Stimulated activated CD4-positive, alpha-beta T cell treated with anti-CD3 and anti-CD28 coated beads, Interleukin-1b, Interleukin-23, amount 100 ng/mL, for 24 hours (primary cell): ENCODE measurements at places on chromosomes 2 and 18.

DNA sequence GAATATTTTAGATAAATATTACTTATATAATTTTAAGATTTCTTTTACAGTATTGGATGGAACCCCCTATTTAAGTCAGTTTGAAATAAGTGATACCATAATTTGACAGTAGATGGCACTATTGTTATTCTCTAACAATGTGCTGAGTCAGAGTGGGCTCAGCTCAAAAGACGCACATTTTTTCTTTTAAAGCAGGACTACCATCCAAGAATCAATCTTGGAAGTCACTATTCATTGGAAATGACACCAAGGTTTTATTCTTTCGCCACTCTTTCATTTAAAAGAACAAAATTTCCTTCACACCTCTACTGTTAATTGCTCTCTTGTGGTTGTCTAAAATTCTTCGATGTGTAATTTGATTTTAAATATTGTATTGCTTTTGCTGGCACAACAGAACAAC lies 32.6 kb upstream of the SPAG16 start:
- no peak for DNase-seq

GRCh38 chr2:171124541-171124940 lies 36.2 kb downstream of the TLK1 start:
- no peak for DNase-seq

GRCh38 chr2:241479026-241479898 lies 29.1 kb downstream of the STK25 start:
- no peak for DNase-seq

DNA sequence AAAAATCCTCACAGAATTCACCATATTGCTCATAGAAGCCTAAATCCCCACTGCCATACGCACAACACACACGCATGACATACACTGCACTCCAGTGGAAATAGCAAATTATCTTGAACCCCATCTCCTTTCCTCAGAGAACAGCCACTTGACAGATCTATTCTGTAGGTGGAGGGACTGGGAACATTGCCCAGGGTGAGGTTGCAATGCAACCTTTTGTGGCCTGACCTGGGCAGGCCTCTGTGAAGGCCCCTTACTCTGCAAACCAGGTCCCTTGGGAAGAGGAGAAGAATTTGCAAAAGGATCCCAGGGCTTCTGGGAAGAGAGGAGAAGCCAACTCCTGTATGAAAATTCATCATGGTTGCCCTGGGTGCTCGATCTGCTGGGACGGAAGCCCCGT lies 51.9 kb downstream of the SDC1 start:
- no peak for DNase-seq

DNA sequence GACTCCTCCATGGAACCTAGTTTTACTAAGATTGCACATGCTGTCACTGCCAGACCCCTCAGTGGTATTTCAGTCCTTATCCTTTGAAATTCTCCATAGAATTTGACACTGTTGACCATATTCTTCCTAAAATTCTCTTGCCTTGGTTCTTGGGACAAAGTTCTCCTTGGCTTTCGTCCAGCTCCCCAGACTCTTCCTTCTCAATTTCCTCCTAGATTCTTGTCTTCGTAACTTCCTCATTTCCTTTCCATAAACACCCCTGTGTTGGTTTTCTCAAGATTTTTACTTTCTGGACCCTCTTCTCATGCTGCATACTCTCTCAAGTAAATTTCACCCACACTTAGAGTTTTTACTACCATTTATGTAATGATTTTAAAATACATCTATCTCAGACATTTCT lies 96.6 kb upstream of the TWSG1 start:
- DNase-seq, result no peak

DNA sequence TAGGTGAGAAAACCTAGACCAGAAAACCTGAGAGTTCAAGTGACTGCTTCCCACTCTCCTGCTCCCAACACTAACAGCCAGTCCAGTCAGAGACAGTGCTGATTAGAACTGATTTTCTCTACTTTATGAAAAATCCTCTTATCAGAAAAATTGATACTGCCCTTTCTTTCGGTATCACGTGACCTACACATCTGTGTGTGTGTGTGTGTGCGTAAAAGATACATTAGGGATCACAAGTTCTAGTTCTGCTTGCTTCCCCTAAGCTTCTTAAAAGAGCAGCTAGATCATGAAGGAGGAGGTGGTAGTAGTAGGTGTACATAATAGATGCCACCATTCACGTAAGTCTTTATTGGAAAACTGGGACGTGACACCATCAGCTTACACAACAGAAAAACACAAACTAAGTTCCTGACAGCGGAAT lies 1.5 kb downstream of the ARL5A start:
- DNase-seq, result no peak

DNA sequence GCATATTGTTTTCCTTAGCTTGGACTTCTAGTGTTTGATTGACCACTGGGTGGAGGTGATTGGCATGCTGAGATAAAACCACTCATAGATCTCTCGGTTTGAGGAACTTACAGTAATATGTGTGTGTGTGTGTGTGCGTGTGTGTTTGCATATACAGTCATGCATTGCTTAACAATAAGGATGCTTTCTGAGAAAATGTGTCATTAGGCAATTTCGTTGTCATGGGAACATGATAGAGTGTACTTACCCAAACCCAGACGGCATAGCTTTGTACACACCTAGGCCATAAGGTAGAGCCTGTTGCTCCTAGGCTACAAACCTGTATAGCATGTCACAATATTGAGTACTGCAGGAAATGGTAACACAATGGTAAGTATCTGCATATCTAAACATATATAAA lies 167.3 kb downstream of the NYAP2 start:
- no peak for DNase-seq

DNA sequence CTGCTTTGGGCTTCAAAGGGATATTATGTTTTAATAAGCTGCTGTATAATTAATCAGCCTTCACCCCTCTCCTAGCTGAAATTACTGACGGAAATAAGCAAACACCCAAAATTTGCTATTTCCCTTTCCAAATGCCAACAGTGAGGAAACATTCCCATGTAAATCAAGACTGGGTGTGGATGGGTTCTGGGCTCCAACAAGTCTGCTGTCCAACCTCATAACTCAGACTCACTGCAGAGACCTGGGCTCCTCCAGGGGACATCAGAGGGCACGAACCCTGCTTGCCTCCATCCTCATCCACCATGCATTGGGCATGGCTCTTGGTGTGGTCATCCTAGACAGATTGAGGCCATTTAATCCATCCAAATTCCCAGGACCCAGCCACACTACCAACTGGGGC lies 173.7 kb downstream of the C1D start:
- no peak for DNase-seq

GRCh38 chr18:42559069-42559690 lies 556.3 kb downstream of the RIT2 start:
- DNase-seq, result no peak

DNA sequence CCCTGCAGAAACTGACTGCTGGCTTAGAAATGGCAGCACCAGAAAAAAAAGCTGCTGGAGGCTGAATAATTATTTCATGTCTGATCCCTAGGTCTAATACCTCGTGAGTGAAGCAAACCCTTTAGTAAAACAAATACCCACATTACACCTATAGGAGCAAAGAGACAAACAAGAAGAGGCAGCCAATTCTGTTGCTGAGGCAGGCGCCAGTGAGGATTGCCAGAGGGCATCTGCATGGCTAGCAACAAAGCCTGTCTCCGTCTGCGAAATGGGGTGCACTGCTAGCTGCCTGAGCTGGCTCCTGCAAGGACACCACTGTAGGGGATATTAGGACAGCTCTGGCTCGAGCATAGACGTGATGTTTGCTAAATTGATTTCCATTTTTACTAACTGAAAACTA lies 509.7 kb downstream of the TDRD15 start:
- DNase-seq, result no peak

- no peak for DNase-seq
Measured at GRCh38 chr2:64015391-64015790, 3.8 kb downstream of the VPS54 start.

GRCh38 chr2:15940661-15941480 lies 521 bp downstream of the MYCN start:
- DNase-seq, result no peak

GRCh38 chr2:229045671-229046070 lies 225.4 kb downstream of the PID1 start:
- no peak for DNase-seq

DNA sequence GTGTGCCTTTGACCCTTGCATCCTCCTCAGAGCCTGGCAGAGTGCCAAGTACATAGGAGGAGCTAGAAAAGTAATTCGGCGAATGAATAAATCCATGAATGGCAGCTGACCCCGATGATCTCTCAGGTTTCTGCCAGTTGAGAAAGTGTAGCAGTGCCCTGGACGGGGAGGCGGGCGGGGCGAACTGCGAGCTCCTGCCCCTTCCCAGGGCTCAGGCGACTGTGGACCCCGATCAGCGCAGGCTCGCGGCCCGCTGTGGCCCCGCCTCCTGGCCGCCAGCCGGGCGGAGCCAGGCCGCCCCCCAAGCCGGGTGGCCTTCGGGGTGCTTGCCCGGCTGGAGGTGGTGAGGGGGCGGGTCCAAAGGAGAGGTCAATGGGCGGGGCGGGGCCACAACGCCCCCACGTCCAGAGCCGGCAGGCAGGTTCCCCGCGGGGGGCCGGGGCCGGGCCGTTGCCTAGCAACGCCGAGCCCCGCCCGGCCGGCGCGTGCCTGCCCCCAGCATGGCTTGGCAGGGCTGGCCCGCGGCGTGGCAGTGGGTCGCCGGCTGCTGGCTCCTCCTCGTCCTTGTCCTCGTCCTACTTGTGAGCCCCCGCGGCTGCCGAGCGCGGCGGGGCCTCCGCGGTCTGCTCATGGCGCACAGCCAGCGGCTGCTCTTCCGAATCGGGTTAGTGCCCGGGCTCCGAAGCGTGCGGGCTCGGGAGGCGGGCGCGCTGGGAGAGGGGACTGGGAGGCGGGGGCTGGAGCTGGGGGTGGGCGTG lies 30.6 kb upstream of the TMBIM1 start:
- DNase-seq, result peak; percentile 3

DNA sequence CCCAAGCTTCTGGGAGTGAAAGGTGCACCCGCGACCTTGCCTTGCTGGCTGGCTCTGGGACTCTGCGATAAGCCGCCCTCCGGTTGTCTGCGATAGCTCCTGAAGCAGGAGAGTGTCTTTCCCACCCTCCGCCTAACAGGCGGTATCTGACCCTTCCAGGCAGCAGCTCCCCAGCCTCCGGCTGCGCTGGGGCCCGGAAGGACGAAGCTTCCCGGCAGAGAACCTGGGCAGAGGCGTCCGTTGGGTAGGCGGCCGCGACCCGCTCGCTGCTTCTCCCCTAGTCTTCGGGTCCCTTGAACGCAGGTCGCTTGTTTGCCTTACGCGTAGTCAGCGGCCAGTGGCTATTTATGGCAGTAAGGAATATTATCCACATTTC lies 446 bp upstream of the RHBDD1 start:
- no peak for DNase-seq

- DNase-seq, result no peak
Measured at GRCh38 chr2:177332992-177333388, 59.6 kb upstream of the AGPS start.

- no peak for DNase-seq
Measured at GRCh38 chr18:6341303-6341702, 73.4 kb downstream of the L3MBTL4 start.

- no peak for DNase-seq
Measured at GRCh38 chr18:58135183-58135641, 91.2 kb downstream of the NEDD4L start.

GRCh38 chr2:46257476-46257875 lies 39.7 kb upstream of the EPAS1 start:
- no peak for DNase-seq

DNA sequence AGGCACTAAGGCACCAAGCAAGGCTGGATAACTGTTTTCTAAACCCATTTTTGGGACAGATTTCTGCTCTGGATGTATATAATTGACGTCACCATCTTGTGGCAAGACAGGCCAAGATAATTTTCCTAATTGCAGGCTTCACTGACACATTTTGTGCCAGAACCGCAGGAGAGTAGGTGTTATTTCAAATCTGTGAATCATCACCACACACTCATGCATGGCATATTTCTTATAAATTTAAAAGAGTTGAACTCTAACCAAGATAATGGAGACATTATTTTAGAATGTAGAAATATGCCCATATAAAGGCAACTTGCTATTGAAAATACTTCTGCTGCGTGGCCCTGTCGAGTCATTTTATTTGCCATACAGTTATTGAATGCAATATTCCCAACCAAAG lies 68.3 kb upstream of the ACYP2 start:
- no peak for DNase-seq

- no peak for DNase-seq
Measured at GRCh38 chr2:206040525-206040924, 45.4 kb downstream of the INO80D start.

- no peak for DNase-seq
Measured at GRCh38 chr2:106534471-106534870, 47.3 kb downstream of the CD8B2 start.

DNA sequence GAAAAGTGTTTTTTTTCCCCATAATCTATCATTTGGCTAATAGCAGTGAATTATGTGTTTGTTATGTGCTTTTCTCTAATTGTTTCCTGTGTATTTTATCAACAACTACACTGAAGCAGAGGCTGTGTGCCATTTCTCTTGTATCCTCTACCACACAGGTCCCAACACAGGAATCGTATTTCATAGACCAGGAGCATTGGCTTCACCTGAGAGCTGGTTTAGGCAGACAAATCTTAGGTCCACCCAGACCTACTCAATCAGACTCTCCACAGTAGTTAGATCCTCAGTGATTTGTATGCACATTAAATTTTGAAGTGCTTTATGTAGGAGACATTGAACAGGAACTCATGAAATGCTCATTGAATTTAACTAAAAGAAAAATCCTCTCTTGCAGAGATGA lies 109.2 kb downstream of the FSHR start:
- DNase-seq, result no peak

DNA sequence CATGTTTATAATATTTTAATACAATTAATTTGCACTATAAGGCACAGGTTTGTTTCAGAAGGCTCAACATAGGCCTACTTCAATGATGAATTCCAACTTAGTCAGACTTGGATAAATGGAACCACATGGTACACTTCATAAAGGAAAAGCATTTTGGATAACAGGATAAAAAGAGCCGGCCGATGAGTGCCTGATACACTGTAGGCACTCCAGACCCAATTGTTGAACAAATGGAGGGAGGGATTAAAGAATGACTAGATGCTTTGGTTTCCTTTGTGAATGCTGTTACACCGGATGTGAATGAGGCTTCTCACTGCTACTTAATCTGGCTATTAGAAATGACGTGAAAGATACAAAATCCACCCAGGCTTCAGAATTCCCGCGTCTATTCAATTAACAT lies 104.1 kb upstream of the KCTD1 start:
- no peak for DNase-seq

- DNase-seq, result no peak
Measured at GRCh38 chr2:2708575-2709430, 377.7 kb upstream of the MYT1L start.

- DNase-seq, result no peak
Measured at GRCh38 chr2:96548558-96549465, 12.3 kb downstream of the ARID5A start.

DNA sequence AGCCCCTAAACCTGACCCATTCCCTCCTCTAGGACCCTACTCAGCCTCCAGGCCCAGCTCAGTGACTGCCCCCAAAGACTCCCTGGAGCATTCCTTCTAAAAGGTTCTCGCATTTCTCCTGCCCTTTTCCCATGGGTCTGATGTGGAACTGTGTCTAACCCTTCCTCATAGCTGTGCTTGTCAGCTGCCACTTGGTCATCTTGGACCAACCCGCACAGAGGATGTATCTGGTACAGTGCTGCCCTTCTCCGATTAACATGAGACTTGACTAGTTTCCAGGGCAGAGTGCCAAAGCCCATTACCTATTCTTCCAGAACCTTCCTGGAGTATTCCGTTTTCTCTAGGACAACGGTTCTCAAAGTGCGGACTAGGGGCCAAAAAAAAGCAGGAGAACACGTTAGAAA lies 518 bp upstream of the NFU1 start:
- no peak for DNase-seq

GRCh38 chr18:50675043-50675442 lies 115.2 kb downstream of the MAPK4 start:
- no peak for DNase-seq

- no peak for DNase-seq
Measured at GRCh38 chr2:221999166-221999565, 299.6 kb downstream of the PAX3 start.
